ENCODE measurements at places on chromosomes 2 and 18. TPM values are rescaled to one million over a fixed set of nuclear protein-coding genes. Genes with fewer than 3 reads are reported as not detected.

Gene REG1B
- not detected for total RNA-seq

Gene SAP130
- total RNA-seq: 1.7 TPM

GRCh38 chr2:239000089-239000488 lies 152.2 kb downstream of the TWIST2 start:
- no peak for DNase-seq

DNA sequence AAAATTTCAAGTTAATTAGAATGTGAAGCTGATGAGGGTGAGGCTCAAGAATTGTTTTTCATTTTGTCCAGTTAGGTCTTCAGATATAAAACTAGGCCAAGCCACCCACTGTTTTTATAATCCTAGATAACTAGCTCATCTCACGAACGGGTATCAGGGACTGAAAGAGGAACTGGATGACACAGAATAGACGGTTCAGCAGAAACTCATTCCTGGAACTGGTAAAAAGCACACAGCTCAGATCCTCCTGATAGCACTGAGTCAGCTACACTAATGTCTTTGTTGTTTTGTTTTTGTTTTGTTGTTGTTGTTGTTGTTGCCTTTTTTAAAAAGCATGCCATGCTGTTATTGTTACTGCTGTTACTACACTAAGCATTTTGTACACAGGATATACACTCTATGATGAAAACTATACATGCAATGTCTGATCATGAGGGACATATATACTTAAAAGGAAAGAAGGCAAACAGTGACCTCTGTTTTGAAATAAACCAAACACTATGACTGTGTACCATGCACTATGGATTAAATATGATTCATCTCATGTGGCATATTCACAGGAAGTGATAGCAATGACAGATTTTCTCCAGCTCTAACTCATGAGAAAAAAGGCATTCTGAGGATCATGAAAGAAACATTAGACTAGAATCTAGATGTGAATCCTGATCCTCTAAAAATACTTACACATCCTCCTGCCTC lies 437.6 kb downstream of the NCKAP5 start:
- DNase-seq: no peak

GRCh38 chr2:218881744-218882460 lies 1.2 kb downstream of the WNT10A start:
- DNase-seq: no peak

GRCh38 chr18:9876212-9876866 lies 9.4 kb upstream of the TXNDC2 start:
- DNase-seq: no peak

GRCh38 chr2:12934146-12934756 lies 217.5 kb downstream of the TRIB2 start:
- no peak for DNase-seq

All from Caki2 (cell line).